NCI-H1417 treated with DMSO at 0.1 percent for 48 hours (cell line): ENCODE measurements at places on chromosomes 13 and 19.

DNA sequence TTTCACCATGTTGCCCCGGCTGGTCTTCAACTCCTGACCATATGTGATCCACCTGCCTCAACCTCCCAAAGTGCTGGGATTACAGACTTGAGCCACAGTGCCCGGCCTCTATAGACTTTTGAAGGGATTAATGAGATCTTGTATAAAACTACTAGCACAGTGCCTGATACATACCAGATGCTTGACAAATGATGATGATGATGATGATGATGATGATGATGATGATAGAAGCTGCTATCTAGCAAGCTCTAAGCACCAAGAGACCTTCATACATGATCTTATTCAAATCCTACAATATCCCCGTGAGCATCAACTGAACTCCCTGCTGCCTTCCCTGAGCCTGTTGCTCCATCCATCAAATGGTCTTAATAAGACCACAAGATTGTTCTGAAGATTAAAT is 14.4 kb downstream of the CEACAM20 start:
- no peak for DNase-seq

- DNase-seq, result no peak
These were observed 20.1 kb upstream of the N4BP2L1 start for GRCh38 chr13:32447894-32448623.

- DNase-seq, result no peak
These were observed 74.8 kb upstream of the IPO5 start for GRCh38 chr13:97878431-97879375.

GRCh38 chr19:16106121-16106520 is 5.6 kb upstream of the RAB8A start:
- DNase-seq, result no peak

DNA sequence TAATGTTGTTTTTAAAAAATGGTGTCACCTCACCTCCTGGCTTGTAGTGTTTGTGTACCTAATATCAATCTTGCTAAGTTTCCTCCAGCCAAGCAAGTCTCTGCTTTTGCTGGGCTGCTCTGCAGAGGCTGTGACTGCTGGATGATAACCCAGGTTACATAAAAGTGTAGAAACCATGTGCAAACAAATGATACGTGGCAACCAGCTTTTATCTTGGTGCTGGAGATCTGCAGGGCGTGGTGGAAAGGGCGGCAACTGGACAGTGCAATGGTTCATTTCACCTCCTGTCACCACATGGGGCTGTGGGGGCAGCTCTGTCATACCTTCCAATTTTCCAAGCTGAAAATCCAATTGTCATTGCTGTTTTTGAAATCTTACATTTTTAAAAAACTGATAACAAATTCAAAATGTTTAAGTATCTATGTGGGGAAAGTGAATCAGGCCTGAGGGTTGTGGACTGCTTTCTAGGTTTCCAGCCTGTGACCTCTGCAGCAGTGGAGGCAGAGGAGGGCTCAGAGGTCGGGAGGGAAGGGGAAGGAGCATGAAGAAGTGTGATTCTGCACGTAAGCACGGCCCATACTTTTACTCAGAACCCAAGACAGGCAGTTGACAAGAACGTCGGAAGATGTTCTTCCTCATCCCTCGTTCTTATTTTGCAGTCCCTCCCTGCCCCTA is 9.7 kb downstream of the GPR42 start:
- DNase-seq, result no peak

GRCh38 chr19:32789429-32789828 is 69.9 kb downstream of the TDRD12 start:
- no peak for DNase-seq

GRCh38 chr13:37375071-37375470 is 223.5 kb downstream of the POSTN start:
- no peak for DNase-seq

- DNase-seq, result no peak
These were observed 373.5 kb downstream of the KCTD12 start for GRCh38 chr13:76512721-76513145.

- no peak for DNase-seq
These were observed 26.5 kb downstream of the C19orf47 start for GRCh38 chr19:40321566-40322270.

DNA sequence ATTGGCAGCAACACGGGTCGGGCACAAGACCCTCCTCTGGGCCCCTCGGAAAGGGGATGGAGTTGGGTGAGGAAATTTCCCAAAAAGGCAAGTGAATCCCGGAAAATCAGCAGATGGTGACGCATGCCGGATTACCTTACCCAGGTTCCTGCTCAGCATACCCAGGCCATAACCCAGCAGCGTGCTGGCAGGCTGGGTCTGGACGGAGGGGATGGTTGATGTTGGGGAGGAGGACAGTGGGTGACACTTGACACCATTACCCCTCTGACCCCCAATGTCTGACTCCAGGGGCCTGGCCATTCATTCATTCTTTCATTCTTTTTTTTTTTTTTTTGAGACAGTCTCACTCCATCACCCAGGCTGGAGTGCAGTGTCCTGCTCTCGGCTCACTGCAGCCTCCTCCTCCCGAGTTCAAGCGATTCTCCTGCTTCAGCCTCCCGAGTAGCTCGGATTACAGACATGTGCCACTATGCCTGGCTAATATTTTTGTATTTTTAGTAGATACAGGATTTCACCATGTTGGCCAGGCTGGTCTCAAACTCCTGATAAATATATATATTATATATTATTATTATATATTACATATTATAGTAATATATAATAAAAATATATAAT is 799 bp downstream of the PVR start:
- DNase-seq, result no peak

DNA sequence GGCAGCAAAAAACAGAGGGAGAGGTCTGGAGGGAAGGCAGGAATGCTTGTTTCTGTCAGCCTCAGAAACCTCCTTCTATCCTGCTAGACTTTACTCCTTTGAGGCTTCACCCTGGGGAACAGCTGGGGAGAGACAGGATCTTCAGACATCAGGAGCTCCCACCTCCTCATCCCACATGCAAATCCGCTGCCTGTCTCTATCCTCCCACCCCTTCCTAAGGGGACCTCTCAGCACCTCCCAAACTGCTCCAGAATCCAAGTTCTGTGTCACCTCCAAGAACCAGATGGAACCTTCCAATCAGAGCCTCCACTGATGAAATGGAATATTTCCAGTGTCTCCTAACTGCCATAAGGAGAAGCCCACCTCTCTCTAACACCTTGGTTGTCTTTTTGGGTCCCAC is 9.7 kb upstream of the ERCC2 start:
- DNase-seq, result no peak

GRCh38 chr13:109657395-109657794 is 129.0 kb downstream of the IRS2 start:
- no peak for DNase-seq
